Stimulated activated CD8-positive, alpha-beta memory T cell treated with anti-CD3 and anti-CD28 coated beads, Interleukin-15, amount 100 ng/mL, for 4 hours (primary cell): ENCODE measurements at places on chromosomes 7 and 10.

DNA sequence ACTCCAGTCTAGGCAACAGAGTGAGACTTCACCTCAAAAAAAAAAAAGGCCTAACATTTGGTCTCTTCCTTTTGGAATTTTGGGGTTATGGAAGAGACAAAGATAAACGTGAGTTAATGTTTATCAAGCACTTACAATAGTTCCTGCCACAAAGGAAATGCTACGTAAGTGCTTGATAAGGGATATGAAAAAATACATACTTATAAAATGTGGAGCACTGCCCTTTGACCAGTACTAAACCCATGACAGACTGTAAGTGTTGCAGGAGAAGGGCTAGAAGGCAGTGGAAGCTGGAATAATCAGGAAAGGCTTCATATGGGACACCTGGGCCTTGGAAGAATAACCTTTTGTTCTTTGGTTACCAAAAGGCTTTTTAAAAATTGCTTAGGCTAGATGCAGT is 25.5 kb downstream of the TMEM248 start:
- DNase-seq, result no peak

- DNase-seq, result no peak
Observed at GRCh38 chr7:111711426-111712065, 149.3 kb upstream of the IMMP2L start.

DNA sequence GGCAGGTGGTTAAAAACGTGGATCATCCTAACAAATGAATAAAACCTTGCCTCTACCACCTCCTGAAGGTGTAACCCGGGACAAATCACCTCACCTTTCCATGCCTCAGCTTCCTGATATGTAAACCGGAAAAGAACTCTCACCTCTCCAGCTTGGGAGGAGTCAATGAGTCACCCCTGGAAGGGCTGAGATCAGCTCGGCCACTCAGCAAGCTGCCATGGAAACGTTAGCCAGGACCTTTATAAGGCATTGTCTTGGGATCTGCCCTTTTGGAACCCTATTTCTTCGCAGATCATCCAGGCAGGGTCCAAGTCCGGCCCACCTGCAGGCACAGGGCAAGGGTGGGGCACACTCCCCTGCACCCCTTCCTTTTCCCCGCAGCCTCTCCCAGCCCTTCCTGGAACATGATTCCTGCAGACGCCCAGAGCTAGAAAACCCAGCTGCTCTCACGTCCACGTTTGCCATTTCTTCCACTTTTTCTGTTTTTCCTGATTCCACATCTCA is 81.6 kb upstream of the PFKP start:
- no peak for DNase-seq

- peak; percentile 39 for DNase-seq
Observed at GRCh38 chr10:128210215-128211063, 84.2 kb upstream of the MKI67 start.

DNA sequence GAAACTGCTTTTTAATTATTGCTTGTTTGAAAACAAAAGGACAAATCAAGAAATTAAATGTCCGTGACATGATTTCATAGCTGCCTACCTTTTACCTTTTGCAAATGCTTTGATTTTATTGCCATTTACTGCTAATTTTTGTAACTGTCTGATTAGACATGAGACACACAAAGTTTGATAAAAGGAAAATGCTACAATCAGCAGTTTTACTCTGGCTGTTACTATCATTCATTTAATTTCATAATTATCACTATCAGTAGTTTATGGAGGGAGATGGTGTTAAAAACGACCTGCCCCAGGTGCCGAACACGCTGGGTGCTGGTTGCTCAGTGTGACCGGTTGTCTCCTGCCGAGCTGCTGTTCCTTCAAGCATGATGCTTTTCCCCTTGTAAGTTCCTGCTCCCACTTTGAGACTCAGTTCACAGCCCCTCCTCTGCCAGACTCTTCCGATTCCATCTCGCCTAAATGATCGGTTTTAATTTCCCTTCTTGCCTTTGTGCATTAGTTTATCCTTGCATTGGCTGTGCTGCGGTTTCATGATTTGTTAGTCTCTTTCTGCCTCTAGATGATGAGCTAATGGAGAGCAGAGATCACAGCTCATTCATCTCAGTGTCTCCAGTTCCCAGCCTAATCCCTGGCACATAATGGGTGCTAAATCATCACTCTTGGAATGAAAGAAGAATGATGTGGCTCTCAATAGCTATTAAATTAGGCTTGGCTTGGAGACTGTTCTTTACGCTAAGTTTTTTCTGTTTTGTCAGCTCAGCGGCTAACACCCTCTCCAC is 110.6 kb downstream of the PFKFB3 start:
- no peak for DNase-seq

DNA sequence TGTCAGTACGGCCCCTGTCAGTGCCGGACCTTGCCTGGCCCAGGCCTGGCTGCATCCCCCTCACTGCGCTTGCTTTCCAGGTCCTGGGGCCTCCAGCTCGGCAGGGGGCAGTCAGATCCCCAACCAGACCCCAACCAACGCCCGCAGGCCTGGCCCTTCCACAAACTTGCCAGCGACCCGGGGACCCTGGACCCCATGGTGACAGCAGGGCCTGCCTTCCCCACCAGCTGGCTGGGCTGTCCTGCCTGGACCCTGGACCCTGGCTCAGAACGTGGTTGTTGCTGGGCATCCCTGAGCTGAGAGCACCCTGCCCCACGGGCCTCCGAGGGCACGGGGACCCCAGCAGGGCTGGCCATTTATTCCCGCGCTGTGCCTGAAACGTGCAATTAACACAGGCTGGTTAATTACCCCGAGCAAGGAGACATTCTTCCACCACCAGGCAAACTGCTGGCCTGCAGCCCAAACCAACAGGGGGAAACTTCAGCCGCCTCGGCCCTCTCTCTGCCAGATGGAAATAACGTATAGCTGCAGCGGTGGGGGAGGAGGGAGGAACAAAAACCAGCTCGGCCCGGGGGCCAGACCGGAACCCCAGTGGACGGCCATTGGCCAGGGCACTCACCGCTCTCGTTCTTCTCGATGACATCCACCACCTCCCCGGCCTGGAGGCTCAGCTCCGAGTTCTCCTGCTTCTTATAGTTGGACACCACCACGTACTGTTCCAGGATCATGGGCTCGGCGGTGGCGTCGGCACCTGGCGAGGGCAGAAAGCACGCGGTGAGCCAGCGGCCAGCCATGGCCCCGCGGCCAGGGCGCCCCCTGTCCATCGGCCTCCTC is 167.1 kb downstream of the NEURL1 start:
- no peak for DNase-seq
